Putamen (tissue), 1 donor: ENCODE measurements at places on chromosomes 1 and 21.

- no peak for DNase-seq
These were observed 325.1 kb downstream of the HHAT start for GRCh38 chr1:210653771-210654170.

DNA sequence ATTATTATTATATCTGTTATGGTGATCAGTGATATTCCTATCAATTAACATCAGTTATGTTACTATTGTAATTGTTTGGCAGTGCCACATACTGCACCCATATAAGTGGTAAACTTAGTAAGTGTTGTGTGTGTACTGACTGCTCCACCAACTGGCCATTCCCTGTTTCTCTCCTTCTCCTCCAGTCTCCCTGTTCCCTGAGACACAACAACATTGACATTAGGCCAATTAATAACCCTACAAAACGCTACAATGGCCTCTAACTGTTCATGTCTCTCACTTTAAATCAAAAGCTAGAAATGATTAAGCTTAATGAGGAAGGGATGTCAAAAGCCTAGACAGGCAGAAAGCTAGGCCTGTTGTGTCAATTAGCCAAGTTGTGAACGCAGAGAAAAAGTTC, 6.6 kb upstream of the THRAP3 start:
- DNase-seq: peak; percentile 42

DNA sequence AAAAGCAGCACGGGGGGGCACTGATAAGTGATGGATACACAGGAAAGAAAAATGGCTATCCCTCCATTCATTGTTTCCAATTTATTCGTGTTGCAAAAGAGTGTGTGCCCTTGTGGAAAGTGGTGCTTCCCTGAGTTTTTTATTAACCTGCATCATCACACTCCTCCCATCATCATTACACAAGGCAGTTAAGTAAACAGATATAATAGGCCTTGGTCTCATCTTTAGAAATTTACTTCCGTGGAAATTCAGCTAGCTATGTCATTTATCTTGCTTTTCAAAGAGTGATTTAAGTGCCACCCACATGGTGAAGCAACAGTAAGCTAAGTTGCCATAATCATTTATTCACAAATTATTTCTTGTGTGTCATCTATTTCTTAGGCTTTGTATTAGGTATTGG, 473.3 kb downstream of the NEGR1 start:
- no peak for DNase-seq

GRCh38 chr1:155966135-155966534, 12.2 kb downstream of the ARHGEF2 start:
- no peak for DNase-seq

DNA sequence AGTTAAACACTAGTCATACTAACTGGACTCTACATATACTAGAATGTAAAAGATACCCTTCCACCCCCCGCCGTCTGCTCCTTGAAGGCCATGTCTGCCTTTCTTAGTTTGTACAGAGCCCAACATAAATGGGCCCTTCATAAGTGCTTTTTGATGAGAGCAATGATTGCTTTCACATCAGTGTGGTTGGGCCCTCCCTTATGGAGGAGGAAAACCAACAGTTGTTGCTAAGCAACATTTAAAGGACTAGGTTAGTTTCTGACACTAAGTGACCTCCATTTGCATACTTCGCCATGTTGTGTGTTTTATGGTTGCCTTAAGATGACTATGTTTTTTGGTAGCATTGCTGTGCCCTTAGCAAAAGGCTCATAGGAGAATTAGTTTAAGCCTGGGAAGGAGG, 182.0 kb upstream of the SGIP1 start:
- no peak for DNase-seq

DNA sequence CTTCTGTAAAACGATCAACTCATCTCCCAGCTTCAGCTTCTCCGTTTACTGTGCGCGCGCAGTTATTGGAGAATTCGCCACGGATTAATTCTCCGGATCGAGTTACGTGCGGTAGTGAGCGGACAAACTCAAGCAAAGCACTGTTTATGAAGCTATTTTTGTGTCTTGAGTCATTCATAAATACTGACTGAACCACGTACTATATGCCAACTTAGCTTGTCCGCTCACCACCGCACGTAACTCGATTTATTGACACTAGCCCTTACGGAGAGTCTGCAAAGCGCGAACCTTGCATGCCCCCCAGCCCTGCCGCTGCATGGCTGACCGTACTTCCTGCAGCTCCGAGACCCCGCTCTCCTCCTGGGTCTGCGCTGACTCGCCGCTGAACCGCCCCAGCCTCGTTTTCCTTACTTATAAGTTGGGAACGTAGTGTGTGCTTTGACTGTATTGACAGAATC, 773 bp downstream of the CHD1L start:
- DNase-seq: no peak

GRCh38 chr1:112707221-112708001, 484 bp upstream of the RHOC start:
- DNase-seq: peak; percentile 80

DNA sequence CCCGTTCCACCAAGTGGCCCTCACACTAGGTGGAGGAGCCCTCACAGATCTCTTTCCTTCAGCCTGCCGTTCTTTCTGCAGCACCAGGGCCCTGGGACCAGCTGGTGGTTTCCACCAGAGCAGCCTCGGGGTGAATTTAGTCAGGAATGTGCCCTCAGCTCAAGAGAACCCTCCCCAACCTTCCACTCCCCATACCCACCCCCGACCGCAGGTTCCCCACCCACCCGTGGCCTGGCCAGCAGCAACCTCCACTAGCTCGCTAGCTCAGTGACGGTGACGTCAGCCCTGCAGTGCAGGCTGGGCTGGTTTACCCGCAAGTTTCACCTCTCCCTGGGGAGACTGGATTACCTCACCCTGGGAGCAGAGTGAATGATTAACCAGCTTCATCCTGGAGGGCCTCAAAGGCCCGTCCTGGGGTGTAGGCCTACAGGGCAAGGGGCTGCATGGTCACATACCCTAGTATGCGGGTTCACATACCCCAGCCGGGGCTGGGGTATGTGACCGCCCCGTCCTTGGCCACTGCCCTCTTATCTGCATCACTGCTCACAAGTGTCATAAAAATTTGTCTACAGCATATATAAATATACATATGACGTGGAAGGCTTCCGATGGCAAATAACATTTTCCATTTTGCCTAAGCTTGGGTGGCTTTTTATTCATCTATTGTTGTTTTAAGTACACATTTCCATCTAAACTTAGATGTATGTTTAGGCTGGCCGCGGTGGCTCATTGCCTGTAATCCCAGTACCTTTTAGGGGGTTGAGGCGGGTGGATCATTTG, 24.5 kb downstream of the ELF3 start:
- DNase-seq: no peak

DNA sequence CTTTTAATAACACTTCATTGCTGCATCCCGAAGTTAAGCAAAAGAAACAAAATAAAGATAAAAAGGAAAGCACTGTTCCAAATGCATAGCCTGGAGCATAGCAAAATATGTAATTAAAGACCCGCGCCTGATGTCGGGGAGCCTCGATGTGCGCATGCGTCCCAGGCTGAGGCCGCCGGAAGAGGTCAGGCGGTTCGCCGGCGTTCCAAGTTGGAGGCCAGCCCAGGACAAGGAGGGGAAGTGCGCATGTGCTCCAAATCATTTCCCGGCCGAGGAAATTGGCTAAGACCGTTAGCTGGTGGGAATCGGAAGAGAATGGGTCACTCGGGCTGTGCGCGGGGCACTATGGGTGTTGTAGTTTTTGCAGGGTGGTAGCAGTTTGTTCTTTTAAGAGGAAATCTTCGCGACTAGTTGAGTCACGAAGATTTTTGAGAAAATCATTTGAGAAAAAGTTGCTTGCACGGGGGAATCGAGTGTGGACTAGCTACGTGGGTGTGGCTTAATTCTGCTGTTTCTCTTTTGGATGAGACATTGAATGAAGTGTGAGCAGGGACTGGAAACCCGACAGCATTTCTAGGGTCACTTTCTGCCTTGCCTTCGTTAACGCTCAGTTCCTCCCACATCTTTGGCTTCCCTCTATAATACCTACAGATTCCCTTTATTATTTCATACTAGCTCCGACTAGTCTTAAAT, 31.0 kb upstream of the CD1D start:
- peak; percentile 94 for DNase-seq

- DNase-seq: no peak
These were observed 15.7 kb upstream of the SLC44A3 start for GRCh38 chr1:94804442-94804837.

DNA sequence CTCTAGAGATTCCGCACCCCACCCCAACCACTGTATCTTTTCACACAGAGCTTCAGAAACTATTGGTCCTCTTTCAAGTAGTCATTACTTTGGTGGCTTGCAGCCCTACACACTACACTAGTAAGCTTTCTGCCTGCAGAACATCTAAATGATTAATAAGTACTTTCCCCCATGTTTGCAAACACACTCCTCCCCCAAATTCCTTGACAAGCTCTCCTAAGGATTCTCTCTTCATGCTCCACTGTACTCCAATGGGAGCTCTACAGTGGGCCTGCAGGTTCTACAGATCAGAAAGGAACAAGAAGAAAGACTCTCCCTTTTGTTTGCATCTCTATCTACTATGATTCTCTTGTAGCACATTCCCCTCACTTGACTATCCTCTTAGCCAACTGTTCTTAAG, 16.3 kb upstream of the NUF2 start:
- DNase-seq: no peak

- no peak for DNase-seq
These were observed 96.3 kb upstream of the DPYD start for GRCh38 chr1:98017184-98017583.

DNA sequence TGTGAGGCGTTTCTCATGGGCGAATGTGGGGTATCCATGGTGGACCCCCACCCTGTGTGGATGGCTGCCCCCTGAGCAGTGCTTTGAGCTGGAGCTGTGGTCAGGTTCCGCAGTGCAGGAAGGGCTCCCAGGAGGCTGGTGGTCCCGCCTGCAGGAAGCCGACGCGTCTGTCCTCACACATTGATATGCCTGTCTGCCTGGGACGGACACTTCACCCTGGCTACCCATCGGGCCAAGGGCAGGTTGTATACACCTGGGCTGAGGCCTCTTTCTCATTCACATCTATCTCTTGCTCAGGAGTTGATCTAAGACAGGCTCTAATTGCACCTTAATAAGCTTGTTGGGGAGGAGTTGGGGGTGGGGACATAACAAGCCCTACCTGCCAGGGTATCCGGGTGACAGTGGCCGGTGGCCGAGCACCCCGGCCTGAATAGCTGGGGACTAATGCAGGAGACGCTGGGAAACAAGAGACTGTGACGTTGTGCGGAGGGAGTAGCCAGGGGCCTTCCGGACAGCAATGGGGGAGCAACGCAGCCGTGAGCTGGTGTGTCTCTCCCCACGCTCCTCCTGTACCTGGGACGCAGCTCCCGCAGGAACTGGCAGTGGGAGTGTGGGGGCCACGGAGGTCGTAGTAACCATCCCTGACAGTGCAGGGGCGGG, 21.7 kb downstream of the PDXK start:
- peak; percentile 58 for DNase-seq

- DNase-seq: no peak
These were observed 85.4 kb downstream of the SIK1 start for GRCh38 chr21:43341378-43342161.

DNA sequence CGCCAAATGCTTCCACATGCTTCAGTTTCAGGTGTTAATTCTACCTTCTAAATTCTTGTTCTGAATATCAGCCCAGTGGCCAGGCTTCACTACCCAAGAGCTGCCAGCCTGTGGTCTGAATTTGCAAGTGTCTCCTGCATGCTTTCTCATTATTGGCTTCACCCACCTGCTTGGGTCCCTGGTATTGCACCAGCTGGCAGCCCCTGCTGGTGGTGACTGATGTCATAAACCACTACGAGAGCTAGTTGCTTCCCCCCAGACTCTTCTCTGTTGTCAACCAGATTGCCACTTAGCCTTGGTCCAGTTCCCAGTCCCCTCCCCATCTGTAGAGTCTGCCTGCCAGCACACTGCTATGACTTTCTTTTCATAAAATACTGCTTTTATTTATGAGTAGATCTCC, 197.7 kb upstream of the DUSP10 start:
- DNase-seq: no peak

DNA sequence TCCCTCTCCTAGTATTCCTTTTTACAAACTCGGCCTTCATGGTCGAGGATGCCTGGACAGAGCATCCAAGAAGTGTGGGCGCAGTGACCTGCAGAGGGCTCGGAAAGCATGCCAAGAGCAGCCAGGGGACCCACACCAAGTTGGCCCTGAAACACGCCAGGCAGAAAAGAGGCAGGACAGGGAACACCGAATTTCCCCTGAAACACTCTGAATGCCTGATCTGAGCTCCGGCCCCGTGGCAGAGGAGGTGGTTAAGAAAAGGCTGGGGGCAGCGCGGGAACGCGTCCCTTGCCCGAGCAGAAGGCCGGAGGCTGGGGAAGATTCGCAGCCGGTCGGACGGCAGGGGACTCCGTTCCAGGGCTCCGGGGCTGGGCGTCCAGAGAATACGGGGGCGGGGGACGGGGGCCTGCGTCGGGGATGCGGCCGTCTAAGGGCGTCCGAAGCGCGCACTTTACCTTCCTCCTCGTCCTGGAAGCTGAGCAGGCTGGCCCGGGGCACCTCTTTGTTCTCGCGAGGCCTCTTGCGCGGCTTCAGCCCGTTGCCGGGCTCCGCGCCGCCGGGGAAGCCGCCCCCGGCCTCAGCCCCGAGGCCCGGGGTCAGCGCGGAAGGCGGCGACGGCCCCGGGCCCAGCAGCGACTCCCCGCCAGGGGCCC, 558 bp downstream of the PAXBP1 start:
- peak; percentile 23 for DNase-seq

DNA sequence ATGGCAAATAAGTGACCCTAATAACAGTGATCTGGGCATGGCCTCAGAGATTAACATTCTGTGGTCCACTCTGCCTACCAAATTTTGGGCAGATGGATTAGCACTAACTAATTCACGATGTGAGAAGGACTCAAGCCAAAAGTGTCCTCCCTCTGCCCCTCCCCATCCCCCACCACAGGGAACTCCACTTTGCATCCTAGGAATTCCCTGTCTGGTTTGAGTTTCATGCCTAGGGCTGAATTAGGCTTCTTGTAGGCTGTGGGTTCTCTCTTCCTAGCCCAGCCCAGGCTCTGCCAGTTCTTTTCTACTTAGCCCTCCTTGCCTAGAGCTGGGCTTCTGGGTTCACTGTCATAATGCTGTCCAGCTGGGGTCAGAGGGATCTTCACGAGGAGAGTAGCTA, 64.1 kb downstream of the ATP2B4 start:
- DNase-seq: no peak

DNA sequence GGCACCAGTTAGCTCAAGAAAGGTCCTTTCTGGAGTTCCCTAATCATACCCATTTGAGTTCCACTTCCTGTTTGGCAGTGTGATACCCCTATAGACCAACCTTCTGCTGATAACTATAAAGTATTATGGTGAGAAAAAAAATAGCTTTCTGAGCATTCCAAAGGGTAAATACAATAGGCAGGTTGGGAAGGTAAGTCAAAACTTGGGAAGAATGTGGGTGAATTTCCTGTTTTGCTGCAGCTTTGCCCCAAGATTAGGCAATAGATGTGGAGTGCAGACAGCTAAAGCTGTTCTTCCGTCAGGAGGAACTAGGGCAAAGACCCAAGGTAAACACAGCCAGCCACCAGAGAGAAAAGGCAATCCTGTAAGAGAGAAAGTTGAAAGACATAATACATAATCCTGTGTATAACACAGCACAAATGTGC, 49.9 kb upstream of the GUCA2A start:
- DNase-seq: no peak

GRCh38 chr1:72693376-72693775, 411.0 kb upstream of the NEGR1 start:
- DNase-seq: no peak
